CD4-positive, alpha-beta T cell treated with Interleukin-17A for 4 hours (primary cell): ENCODE measurements at places on chromosomes 16 and 17.

DNA sequence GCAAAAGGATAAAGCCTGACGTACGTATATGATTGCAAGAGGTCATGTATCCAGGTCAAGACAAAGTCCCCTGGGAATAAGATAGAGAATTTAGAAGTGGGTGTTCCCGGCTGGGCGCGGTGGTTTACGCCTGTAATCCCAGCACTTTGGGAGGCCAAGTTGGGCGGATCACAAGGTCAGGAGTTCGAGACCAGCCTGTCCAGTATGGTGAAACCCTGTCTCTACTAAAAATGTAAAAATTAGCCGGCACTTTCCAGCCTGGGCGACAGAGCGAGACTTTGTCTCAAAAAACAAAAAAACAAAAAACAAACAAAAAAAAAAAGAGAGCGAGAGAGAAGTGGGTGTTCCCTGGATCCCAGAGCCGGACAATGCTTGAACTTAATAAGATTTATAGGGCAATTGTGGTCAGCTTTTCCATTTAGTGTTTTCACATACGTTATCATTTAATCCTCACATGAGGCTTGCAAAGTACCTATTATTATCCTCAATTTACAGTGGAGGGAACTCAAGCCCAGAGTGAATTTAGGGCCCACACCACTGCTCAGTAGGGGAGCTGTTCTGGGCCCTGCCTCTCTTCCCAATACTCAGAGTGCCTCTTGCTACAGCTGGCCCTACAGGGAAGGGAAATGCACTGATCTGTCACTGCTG, 481 bp upstream of the GLTPD2 start:
- DNase-seq, result no peak

DNA sequence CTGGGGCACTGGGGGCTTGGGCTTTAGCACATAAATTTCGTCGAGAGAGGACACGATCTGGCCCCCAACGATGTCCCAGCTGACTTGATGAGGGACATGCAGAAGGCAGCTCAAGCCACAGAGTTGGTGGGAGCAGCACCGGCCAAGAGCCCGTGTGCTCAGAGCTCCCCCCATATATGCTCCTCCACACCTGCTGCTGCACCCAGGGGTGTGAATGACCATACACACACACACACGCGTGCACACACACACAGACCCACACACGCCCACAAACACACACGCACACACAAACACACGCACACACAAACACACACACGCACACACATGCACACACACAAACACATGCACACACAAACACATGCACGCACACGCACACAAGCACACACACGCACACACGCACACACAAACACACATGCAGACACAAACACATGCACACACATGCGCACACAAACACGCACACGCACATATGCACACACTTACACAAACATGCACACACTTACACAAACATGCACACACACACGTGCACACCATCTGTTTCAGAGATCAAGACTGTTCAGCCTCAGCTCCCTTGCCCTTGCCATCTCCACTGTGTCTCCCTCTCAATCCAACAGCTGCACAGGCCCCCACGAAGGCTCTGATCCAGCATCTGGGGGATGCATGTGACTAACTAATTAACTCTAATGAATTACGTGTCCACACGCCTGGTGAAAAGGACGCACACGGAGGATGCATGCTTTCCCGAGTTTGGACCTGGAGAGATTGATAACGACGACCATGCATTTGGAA, 85.6 kb upstream of the TNRC6C start:
- no peak for DNase-seq

DNA sequence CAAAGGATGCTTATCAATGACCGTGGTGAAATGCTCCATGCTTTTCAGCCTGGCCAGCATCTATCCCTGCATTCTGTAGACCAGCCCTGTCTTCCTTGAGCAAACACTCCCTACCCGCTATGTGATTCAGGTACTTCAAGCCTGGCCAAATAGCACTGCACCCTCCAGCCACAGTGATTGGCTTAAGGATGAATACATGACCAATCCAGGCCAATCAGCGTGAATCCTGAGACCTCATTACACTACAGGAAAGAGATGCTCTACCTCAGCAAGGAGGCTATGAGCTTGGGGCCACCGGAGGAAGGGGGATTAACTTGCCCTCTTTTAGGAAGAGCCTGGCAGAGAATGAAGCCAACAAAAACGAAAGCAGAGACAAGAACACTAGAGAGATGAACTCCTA, 162.5 kb downstream of the ZNF423 start:
- no peak for DNase-seq

- DNase-seq, result no peak
These were observed 84.3 kb downstream of the CDH11 start for GRCh38 chr16:65037556-65037955.

GRCh38 chr17:37671028-37671823, 28.0 kb upstream of the DDX52 start:
- DNase-seq, result no peak

GRCh38 chr16:85049706-85050305, 22.2 kb downstream of the KIAA0513 start:
- DNase-seq, result no peak

DNA sequence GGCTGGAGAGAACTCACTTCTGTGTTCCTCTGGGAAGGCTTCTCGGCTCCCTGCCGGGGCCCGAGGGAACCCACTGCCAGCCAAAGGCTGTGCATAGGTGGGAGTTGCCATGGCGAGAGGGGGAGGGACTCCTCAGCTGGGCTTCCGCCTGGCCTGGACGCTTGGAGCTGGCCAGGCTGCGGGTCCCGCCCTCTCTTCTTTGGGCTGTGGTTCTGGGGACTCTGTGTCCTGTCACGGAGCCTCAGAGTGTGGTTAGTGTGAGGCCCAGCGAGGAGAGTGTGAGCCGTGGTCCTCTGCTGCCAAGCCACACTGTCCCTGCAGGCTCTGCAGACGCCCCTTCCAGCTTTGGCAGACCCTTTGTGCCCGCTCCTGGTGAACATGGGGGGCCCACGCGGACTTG, 123.1 kb downstream of the OR1D5 start:
- no peak for DNase-seq

- DNase-seq, result no peak
These were observed 47.9 kb downstream of the TOM1L2 start for GRCh38 chr17:17924131-17924856.

- peak; percentile 94 for DNase-seq
These were observed 2.7 kb upstream of the SPG7 start for GRCh38 chr16:89505204-89506112.

GRCh38 chr17:31609996-31610910, 218.8 kb downstream of the RAB11FIP4 start:
- no peak for DNase-seq

GRCh38 chr16:2985462-2985861, 5.2 kb upstream of the PKMYT1 start:
- DNase-seq, result no peak

DNA sequence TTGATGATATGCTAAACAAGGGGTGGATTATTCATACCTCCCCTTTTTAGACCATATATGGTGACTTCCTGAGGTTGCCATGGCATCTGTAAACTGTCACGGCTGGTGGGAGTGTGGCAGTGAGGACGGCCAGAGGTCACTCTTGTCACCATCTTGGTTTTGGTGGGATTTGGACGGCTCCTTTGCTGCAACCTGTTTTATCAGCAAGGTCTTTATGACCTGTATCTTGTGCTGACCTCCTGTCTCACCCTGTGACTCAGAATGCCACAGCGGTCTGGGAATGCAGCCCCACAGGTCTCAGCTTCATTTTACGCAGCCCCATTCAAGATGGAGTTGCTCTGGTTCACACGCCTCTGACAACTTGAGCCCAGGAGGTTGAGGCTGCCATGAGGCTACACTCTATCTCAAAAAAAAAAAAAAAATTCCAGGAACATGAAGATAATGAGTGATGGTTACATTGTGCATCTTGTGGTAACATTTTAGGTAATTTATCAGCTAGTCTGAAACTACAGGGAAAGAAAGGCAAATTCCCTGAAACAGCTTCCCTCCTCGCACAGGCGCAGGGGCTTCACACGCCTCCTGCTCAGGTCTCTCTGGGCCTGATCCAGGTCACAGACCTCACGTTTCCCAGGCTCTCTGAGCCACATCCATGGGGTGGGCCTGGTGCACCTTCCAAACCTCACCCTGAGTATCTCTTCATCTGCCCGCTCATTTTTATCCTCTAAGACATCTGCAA, 15.3 kb upstream of the UBE2I start:
- DNase-seq, result no peak

- no peak for DNase-seq
These were observed 1046.5 kb upstream of the RBFOX1 start for GRCh38 chr16:6286176-6286575.

DNA sequence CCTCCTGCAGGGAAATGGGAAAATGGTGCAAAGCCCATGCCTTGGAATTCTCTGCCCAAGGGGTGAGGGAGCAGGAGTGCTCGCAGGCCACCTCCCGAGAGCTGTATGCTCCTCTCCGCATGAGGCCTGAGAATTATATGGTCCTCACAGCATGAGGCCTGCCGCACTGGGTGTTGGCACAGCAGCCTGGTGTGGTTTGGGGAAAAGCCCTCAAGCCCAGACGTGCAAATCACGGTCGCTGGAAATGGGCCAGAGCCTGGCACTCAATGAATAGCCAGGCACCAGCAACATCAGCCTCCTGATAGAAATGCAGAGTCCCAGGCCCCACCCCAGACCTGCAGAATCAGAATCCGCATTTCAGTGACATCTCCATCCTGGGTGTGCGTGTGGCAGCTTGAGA, 156.4 kb upstream of the FOXF1 start:
- DNase-seq, result no peak

- no peak for DNase-seq
These were observed 24.9 kb downstream of the SAP30BP start for GRCh38 chr17:75691801-75692626.

GRCh38 chr16:55732496-55732895, 76.7 kb downstream of the SLC6A2 start:
- DNase-seq, result no peak
